ENCODE measurements at places on chromosomes 3 and 15. TPM values are rescaled to one million over a fixed set of nuclear protein-coding genes. Genes with fewer than 3 reads are reported as not detected.

Gene TJP1
- 0.14 TPM for total RNA-seq

Gene ATG7
- total RNA-seq = 45.0 TPM

- no peak for DNase-seq
These were observed 236.9 kb upstream of the HES1 start for GRCh38 chr3:193899001-193899400.

GRCh38 chr3:190239325-190239724 lies 82.9 kb downstream of the CLDN1 start:
- no peak for DNase-seq

DNA sequence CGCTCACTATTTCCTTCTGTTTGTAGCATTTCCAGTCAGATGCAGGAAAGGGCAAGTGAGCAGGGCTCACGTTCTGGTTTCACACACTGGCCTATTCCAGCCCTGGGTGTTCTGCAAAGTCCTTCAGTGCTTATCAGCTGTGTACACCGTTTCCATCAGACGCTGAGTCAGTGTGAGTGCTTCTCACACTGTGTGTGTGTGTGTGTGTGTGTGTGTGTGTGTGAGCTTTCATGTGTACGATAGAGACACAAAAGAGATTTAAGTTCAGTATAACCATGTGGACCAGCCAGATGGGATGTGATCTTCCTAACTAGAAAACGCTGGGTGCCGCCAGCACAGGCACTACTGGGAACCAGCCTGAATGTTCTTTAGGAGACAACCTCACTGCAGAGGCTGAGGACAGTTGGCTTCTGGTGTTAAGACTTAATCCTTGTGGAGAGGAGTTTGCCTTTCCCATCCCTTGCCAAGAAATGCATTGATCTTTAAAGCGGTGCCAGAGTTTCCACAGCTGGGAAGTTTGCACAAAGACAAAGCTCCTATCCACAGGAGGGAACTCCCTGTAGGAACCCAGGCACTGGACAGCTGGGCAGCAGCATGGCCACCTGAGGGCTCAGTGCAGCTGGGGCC lies 3.9 kb upstream of the CHSY1 start:
- DNase-seq = no peak

DNA sequence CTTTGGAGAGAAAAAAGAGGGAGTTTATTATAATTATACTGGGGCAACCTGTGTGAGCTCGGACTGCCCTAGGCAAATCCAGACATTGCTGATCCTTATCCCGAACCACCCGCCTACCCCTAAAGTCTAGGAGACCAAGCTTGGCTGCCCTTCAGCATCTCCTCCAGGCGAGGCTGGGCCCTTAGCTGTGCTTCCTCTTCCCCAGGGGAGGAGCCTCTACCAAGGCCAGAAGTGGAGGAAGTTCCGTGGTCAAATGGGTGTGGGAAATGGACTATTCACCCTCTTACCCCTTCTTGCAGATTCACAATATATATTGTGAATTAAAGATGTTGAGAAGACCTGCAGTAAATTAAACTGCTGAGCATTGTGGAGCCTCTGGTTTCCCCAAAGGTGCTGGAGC lies 158.3 kb upstream of the HES1 start:
- DNase-seq = no peak

DNA sequence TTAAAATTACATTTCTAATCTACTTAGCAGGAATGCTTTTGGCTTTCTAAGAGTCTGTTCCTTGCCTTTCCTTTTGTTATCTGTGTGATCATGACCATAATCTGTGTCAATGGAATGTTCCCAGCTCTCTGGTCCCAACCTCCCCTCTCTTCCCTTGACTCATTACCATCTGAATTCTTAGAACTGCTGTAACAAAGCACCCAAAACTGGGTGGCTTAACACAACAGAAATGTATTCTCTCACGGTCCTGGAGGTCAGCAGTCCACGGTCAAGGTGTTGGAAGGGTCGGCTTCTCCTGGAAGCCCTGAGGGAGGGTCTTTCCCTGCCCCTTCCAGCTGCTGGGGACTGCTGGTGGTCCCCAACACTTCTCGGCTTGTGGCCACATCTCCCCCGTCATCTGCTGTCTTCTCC lies 81.1 kb downstream of the LRRK1 start:
- DNase-seq = no peak
